NCI-H1048 (cell line): ENCODE measurements at places on chromosomes 16 and 17.

DNA sequence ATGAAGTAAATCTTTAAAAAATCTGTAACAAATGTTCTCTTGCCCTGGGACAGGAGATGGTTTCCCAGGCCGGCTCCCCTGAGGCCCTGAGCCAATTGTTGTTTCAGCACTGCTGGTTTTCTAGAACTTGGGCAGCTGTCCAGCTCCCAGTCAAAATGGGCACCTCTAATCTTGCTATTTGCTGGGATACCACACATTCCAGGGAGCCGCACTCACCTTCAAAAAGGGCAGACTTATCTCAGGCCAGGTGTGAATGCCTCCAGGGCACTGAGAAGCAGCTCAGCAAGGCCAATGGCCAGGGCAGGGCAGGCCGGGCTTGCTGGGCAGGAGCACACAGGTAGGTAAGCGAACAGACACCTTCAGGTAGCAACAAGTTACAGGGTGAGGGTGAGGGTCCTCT lies 24.4 kb downstream of the TRIM16 start:
- no peak for DNase-seq

- no peak for DNase-seq
Observed at GRCh38 chr17:67385122-67385988, 8.3 kb downstream of the PITPNC1 start.

DNA sequence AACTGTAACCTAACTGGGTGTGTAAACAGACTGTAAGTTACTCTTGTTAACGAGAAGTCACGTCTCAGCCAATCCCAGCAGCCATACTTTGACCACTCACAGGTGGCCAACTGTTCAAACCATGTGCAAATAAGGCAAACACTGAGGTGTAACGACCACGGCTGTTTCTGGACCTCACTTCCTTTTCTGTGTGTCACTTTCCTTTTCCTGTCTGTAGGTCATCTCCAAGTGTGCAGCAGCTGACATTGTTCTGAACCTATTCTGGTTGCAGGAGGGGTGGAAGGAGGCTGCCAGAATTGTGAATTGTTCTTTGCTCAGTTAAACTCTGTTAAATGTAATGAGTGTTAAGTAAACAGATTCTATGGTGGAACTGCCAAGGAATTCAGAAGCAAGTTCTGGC lies 627.4 kb downstream of the KCNJ2 start:
- DNase-seq: no peak

- no peak for DNase-seq
Observed at GRCh38 chr16:10751291-10751697, 7.7 kb downstream of the NUBP1 start.

- DNase-seq: no peak
Observed at GRCh38 chr16:65600046-65600445, 478.2 kb upstream of the CDH11 start.

DNA sequence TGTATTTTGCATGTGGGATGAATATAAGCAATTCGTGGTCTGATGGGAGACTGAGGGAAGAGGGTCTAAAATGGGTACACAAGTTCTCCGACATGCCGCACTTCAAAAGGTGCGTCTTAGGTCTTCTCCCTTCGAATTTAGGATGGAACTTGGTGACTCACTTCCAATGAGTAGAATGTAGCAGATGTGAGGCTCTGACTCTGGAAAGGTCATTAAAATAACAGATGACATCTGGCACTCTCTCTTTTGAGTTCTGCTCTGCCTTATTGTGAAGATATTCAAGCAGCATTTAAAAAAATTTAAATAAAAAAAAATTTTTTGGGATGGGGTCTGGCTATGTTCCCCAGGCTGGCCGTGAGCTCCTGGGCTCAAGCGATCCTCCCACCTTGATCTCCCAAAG lies 92.7 kb downstream of the TMEM100 start:
- DNase-seq: no peak

DNA sequence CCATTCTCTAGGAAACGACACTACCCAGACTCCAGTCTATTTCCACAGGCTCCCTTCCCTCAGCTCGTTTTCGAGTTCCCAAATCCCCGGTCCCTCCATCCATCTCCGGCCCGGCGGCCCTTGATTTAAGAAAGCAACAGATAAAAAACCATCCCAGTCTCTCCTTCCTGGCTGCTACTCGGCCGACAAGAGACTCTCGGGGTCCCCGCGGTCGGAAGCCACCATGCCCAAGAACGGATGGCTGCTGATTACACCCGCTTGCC lies 182 bp downstream of the RPL26 start:
- DNase-seq: no peak

- no peak for DNase-seq
Observed at GRCh38 chr17:79188685-79189084, 114.1 kb downstream of the ENGASE start.

- no peak for DNase-seq
Observed at GRCh38 chr16:27232061-27232900, 29.0 kb downstream of the KDM8 start.

DNA sequence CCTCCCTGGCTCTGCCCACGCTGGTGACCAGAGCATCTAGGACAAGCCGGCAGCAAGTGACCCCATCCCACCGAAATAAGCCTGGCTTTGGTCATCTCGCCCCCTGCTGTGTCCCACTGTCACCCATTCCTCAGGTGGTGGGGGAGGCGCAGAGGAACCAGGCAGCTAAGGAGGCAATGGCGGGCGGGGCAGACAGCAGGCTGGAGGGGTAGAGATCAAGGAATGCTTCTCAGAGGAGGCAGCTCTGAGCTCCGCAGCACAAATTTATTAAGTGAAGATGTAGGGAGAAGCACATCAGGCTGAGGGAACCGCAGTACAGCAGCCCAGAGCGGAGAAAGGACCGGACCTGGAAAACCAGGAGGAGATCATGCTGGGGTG lies 7.5 kb upstream of the KREMEN2 start:
- no peak for DNase-seq

DNA sequence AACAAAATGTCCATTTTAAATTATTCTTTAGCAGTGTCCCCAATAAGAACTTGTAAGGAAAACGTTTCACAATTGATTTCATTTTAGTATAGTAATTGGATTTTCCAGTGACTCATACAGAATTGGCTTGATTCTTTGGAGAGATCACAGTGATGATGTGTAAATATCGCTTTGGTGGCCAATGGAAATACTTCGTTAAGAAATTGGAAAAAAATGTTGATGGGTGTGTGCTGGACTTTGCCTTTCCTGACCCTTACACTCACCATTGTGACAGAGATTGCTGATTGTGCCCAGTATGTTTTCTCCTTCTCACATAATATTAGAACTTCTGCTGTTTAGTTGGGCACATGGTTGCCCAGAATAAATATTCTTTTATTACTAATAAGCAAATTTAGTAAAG lies 7.4 kb upstream of the EFCAB13 start:
- DNase-seq: no peak

GRCh38 chr16:68517606-68518166 lies 21.4 kb upstream of the ZFP90 start:
- no peak for DNase-seq

- no peak for DNase-seq
Observed at GRCh38 chr17:43917348-43918025, 10.2 kb upstream of the MPP2 start.
